ENCODE measurements at places on chromosomes 3 and 15.

DNA sequence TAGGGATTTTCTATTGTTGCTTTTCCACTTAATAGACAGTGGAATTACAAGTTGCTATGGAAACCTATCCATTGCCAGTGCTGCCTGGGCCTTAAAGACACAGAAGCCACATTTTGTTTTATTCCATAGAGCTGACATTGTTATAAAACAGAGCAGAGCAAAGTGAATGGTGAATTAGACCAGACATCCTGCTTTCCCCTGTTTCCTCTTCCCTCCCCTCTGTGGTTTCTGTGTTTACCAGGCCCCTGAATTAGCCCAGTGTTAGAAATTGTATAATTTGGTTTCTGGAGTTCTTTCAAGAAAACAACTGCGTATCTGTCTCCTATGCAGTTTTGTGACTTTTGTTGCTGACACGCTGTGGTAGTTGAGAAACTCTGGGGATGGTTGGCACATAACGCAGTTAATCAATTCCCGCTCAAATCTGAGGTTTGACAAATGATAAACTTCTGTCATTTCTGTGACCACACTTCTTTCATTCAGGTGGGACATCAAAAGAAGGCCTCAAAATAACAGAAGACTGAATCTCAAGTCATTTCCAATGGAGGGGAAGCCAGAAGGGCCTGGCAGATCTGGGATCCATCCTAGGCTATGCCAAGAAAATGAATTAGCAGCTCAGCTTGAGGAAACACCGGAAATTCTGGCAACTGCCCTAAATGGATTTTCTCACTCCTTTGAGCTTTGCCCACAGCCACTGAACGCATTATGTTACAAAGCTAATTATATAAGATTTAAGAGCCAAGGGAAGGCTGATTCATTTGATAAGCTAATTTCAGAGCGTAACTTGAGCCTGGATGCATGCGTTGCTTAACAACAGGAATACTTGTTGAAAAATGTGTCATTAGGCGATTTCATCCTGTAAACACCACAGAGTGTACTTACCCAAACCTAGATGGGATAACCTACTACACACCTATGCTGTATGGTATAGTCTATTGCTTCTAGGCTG, 46.9 kb downstream of the NR1D2 start:
- no peak for DNase-seq

DNA sequence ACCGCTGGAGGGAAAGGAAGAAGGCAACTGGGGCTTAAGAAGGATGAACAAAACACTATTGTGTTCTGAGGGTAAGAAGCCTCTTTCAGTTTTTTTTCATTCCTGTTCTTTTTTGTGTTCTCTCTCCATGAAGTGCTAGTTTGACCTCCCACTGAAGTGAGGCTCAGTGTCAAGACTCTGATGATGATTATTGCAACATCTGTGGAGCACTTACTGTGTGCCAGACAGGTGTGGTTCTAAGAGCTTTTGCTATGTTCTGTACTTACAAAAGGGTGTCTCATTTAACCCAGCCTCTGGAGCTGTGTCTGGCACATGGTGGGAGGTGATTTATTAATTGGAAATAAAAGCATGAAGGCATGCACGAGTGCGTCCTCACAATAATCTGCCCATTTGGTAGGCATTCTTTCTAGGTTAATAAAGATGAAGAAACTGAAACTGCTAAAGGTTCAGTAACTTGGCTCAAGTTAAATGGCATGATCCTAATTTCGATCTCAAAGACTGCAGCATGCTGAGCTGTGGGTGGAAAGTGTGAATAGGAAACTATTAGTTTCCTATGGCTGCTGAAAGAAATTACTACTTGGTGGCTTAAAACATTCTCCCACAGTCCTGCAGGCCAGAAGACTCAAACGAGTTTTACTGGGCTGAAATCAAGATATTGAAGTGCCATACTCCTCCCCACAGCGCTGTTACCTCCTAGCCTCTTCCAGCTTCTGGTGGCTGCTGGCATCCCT, 38.5 kb upstream of the VEPH1 start:
- DNase-seq: no peak

DNA sequence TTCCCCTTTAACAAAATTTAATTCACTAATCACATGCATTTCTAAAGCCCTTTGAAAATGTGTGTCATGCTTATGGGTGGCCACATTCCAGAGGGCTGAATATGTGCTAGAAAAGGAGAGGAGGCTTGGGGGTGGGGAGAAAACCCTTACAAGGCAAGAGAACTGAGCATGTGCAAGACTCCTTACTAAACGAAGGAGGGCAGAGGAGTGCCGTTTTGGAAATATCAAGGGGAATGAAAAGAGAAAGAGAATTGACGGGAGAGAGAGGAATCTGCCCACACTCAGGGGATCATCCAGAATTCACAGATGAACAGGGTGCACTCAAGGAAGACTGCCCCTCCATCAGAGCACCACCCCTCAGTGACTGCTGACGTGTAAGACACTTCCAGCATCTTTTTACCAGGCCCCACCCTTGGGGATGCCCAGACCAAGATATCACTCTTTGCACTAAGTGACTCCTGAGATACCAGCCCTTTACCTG, 37.9 kb upstream of the TSC22D2 start:
- DNase-seq: no peak

- no peak for DNase-seq
Observed at GRCh38 chr3:151093905-151094304, 8.4 kb downstream of the MED12L start.

GRCh38 chr15:38895326-38896255, 331.0 kb upstream of the RASGRP1 start:
- DNase-seq: no peak

- no peak for DNase-seq
Observed at GRCh38 chr15:74364936-74365597, 2.4 kb downstream of the CYP11A1 start.

DNA sequence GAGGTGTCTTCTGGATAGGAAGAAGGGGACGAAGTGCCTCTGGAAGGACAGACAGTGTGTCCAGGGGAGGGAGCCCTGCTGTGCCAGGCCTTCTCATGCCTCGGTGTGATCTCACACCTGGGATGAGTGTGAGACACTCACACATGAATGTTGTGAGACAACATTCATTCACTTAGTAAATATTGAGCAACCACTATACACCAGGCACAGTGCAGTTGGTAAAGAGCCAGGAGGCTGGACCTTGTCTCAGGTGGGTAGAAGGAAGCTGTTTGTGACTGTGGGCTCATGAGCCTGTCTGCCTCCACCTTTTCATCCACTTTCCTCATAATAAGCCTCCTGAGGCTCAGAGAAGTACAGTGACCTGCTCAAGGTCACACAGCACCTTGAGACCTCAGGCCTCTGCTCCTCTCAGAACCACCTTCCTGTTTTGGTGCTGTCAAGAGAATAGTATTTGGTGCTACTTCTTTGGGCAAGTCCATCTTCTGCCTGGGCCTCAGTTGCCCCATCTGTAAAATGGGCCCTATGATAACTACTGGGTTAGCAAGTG, 20.9 kb downstream of the SLC6A6 start:
- DNase-seq: no peak

- no peak for DNase-seq
Observed at GRCh38 chr15:53836618-53837017, 77.2 kb upstream of the WDR72 start.

- DNase-seq: no peak
Observed at GRCh38 chr3:107063351-107063750, 313.9 kb upstream of the CCDC54 start.

- no peak for DNase-seq
Observed at GRCh38 chr3:16916840-16917239, 32.1 kb downstream of the PLCL2 start.

DNA sequence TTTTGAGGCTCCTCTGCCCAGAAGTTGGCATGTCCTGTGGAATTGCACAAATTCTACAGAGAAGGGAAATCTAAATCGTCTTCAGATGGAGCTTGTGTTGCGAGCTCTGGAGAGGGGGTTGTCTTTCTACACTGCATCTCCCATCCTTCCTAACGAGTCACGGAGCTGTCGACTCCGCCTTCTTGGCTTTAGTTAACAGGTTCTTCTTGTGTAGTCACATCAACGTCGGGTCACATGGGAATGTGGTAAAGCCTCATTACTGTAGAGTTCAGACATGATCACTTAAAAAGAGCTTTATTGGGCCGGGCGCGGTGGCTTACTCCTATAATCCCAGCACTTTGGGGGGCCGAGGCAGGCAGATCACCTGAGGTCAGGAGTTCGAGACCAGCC, 60.0 kb downstream of the DNASE1L3 start:
- no peak for DNase-seq

DNA sequence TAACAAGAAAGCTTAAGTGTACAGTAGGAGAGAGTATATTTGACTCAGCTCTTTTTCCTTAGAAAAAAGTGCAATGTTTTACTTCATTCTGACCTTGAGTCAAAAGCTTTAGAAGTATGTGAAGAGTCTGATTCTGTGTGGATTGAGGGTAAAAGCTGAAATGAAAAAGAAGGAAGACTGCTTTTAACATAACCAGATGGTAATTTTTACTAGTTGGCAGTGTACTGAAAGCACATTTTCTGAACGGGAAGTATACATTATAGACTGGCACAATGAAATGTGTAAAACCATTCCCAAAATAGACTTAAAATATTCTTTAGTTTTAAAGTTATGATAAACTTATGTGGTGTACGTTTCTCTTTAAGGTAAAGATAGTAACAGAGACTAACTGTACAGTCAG, 197.8 kb upstream of the ZNF717 start:
- no peak for DNase-seq

GRCh38 chr15:95606551-95606950, 723.9 kb upstream of the NR2F2 start:
- DNase-seq: no peak

DNA sequence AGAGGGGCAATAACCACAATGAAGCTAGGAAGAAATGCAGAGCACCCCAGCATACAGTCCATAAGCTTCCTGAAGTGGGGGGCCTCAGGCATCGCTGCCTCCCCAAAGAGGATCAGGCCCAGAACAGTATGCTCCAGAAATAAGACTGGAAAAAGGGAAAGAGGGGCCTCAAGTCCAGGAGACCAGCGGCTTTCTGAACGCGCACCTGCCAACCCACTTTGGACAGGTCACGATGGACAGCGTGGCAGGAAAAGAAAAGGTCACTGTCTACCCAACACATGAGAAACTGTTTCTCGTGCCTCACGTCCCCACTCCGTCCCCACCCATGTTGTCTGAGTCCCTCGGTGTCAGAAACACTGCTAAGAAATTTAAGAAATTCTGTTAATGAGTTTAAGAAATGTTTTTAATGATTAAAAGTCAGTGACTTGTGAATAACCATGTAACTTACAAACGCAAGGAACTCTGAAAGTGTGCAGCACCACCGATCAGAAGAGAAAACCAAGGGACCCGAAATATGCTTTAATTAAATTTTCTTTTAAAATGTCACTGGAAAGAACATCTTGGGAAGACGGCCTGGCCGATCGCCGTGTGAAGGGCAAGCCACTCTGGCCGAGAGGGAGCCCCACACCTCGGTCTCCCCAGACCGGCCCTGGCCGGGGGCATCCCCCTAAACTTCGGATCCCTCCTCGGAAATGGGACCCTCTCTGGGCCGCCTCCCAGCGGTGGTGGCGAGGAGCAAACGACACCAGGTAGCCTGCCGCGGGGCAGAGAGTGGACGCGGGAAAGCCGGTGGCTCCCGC, 1.7 kb upstream of the PPARG start:
- DNase-seq: no peak

- no peak for DNase-seq
Observed at GRCh38 chr15:53160092-53160704, 370.1 kb upstream of the ONECUT1 start.

DNA sequence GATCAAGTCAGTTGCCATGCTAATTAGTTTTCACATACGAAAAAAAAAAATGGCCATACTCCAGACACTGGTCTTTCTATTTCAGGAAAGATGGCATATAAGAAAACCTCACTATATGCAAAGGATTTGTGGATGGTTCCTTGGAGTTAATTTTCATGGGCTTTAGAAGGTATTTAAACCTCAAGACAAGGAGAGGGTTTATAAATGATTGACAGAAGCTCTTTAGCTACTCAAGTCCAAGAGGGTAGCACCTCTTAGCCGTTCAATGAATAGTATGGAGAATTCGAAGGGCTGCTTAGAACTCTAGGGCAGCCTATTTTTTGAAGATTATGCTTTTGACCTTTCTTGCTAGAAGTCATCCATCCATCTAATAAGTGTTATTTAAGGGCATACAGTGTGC, 41.7 kb downstream of the RBMS3 start:
- no peak for DNase-seq

- DNase-seq: no peak
Observed at GRCh38 chr15:90860450-90860849, 7.9 kb upstream of the FURIN start.

DNA sequence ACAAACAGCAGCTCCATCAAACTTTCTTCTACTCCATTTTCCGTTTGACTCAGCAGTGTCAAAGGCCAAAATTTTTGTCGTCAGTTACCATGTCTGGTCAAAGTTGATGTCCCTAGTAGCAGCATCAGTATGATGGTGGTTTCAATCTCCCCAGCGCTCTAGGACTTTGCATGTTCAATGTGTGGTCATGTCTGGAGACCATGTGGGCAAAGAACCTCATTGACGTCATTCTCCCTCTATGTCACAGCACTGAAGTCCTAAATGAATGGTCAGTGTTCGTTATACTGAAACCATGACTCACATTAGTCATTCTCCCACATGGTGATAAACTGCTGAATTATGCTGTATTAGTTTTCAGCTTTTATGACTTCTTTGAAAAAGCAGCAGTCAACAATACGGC, 23.2 kb downstream of the SHC4 start:
- no peak for DNase-seq

DNA sequence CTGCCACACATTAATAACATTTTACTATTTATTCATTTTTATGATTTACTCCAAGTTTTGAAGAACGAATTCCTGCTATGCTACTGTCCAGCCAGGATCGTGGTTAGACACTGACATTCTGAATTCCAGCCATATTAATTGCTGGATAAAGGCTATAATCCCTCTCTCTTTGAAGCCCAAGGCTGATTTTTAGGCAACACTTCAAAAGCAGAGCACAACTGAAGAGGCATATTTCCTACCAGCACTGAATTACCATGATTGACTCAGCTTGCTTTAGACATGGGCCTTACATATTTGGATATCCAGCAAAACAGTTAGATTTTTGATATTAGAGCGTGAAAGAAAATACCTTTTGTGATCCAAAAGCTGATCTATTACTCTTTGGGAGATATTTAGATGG, 205.0 kb downstream of the ZIC1 start:
- DNase-seq: no peak

DNA sequence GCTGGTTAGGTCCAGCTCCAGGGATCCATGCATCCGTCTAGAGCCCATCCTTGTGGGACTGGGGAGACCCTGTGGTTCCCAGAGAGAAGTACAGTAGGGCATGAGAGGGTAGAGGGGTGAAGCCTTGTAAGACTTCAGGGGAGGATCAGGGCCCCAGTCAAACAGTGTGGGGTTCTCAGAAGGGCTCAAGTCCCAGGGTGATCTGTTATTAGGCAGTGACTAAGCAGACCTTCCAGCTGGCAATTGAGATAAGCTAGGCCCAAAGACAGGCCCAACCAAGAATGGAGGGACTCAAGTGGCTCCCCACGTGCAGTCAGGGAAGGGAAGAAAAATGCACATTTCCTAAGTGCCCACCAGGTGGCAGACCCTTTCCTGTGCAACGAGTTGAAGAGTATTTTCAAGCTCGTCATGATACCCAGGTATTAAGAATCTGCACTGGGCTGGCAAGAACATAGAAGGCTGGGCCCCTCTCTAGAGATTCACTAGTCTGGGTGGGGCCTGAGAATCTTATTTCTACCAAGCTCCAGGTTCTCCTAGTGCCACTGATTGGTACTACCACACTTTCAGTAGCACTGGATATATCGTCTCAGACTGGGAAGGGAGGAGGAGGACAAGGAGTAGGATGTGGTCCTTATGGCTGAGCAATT, 240.8 kb downstream of the NR1D2 start:
- DNase-seq: peak; percentile 0

GRCh38 chr3:56547486-56547885, 9.5 kb upstream of the CCDC66 start:
- no peak for DNase-seq

- DNase-seq: no peak
Observed at GRCh38 chr3:134337071-134337482, 37.2 kb downstream of the AMOTL2 start.
